ENCODE measurements at places on chromosomes 3 and 15.

- no peak for DNase-seq
These were observed 61.3 kb downstream of the RIOX2 start for GRCh38 chr3:97910931-97911351.

GRCh38 chr3:156819842-156820691, 6.1 kb upstream of the LEKR1 start:
- no peak for DNase-seq

DNA sequence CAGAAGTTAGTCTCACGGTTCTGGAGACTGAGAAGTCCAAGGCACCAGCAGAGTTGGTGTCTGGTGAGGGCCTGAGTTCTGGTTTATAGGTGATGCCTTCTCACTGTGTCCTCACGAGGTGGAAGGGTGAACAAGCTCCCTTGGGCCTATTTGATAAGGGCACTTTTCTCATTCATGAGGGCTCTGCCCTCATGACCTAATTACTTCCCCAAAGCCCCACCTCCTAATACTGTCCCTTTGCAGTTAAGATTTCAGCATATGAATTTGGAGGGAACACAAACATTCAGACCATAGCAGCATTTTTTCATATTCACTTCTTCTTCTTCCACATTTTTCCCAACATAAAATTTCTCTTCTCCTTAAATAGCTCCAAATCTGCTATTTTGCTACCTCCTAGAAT, 41.5 kb downstream of the TMEM41A start:
- DNase-seq: no peak

DNA sequence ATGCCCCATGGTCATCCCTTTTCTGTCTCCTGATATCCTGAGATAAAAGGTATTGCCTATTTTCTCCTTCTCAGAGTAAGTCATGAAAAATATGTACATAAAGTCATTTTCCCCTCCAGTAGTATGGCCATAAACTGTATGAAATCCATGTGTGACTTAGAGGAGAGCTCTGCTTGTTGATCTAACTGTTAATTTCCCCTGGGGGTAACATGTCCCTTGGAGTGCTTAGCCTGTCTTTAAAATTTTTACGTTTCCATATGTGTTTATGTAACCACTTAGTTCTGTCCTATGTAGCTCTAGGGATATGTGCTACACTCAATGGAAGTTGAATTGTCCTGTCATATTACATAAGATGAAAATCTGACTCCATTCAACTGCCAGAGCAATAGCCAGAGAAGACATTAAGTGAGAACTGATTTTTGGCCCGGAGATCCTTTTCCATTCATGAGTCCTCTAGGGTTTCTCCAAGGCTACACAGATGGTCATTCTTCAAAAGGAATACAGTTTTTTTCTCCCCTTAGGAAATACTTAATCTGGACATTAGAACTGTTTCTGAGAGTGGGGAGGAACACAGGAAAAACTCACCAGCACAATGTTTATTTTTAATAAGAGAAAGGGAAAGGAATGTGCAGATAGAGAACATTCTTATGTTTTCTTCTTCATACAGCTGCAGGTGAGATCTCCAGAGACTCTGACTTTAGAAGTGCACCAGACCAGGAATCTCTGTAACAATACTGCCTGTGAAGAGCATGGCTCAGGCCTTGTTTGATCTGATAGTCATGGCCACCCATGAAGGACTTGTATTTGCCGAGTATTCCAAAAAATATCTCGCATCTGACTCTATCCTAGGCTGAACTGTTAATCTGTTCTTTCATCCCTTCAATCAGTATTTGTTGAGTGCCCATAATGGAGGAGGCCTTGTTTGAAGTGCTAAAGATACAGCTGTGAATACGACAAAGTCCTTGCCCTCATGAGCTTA, 29.8 kb upstream of the CLRN1 start:
- DNase-seq: no peak

- peak; percentile 30 for DNase-seq
These were observed at the start of gene HESX1 for GRCh38 chr3:57199895-57200297. TSS of gene HESX1 (minus strand) at chr3:57199978. CDS start at chr3:57199918, 60 bp downstream.

DNA sequence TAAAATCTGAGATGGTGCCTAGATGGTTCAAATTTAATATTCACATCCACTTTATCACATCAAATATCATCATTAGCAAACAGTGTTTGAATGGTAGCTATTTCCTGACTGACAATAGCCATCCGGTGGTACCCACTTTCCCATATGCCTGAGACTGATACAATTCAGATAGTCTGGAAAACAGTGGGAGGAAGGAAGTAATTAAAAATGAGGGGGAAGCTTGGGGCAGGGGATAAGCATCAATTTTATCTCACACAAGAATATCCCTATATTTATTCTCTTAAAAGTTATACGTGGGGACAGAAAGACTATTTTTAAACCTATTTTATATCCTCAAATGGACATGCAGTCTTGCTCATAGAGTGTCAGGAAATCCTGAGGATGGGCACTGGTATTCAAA, 122.5 kb upstream of the GAP43 start:
- no peak for DNase-seq

DNA sequence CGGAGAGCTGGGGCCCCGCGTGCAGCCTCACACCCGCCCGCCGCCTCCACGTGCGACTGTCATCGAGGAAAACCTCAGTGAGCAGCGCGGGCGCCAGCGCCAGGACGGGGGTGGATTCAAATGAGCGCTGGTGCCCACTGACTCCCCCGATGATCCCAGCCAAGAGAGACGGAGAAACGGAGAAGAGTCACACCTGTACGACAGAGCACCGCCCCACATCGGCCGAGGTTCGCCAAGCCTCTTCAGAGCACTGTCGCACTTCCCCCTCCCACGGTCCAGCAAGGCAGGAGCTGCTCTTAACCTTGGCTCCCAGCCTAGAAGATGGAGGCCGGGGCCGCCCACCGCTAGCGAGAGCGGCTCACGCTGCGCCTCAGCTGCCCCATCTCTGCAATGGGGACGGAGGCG, 130.9 kb upstream of the IQSEC1 start:
- no peak for DNase-seq

- no peak for DNase-seq
These were observed 75.5 kb downstream of the ZBTB20 start for GRCh38 chr3:115071601-115072000.

GRCh38 chr15:69395460-69395859, 18.7 kb upstream of the KIF23 start:
- no peak for DNase-seq

DNA sequence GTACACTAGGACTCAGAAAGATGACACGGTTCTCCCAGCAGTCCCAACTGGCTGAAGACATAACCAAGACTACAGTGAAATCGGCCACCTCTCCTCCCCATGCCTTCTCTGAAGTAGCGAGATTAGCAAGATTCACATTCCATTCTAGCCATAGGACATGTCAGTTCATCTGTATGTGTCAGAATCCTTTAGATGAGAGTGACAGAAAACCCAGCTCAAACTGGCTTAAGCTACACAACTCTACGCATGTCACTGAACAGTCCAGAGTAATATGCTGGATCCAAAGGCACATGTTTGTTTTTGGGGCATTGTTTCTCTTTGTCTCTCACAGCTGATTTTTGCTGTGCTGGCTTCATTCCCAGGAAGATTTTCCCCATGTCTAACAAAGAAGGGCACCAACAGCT, 75.8 kb downstream of the RARB start:
- DNase-seq: peak; percentile 8

DNA sequence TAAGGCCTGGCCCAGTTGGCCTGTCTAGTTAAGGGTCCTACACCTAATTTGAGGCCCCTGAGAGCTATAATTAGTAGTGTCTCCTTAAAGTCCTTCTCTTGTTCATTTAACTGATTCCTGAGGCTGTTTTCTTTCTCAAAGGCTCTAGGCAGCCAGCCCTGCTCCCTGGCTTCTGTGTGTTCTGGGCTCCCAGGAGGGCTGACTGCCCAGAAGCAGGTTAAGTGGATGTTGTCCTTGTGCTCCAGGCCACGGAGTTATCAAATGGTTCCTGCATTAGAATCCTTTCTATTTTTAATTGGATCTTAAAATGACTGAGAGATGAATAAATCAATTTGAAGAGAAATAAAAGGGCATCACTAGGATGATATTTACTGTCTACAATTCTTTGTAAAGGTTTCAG, 140.0 kb downstream of the SNRK start:
- DNase-seq: no peak

DNA sequence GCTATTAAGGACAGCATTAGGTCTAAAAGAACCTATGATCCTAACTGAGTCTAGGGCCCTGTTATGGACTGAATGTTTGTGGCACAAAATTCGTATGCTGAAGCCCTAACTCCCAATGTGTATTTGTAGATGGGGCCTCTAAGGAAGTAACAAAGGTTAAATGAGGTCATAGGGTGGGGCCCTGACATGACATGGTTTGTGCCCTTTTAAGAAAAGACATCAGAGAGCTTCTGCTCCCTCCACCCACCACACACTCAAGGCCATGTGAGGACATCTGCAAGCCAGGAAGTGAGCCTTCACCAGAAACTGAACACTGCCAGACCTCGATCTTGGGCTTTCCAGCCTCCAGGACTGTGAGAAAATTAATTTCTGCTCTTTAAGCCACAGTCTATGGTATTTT, 49.2 kb downstream of the PHC3 start:
- no peak for DNase-seq

DNA sequence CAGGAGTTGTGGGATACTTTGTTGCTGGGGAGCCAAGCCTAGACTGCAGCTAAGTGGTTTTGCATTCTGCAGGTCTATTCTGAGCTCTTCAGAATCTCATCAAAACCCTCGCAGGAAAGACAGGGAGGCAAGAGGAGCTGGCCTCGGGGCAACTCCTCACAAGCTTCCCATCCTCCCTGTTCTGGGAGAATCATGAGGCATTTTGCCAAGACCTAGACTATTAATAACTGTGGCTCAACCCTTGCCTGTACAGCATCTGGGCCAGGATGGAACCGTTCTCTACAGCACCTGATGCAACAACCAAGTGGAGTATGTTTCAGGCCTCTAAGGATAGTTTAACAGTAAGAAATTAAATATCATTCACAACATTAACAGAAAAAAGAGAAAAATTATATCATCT, 20.2 kb upstream of the SLC6A20 start:
- DNase-seq: no peak

DNA sequence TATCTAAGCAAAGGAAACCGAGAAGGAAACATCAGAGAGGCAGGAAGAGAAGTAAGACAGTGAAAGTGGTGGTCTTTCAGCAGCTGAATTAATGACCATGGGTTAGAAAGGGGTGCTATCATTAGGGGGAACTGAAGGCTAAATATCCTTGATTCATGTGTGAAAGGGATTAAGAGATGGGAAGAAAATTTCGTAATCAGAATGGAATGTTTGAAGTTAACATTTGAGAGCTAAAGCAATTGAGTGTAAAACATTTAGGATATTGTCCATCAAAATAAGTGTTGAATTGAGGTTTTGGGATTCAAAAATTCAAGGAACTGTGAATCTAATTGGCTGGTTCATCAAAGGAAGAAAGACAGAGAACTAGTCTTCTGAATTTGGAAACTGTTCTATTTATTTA, 4.1 kb upstream of the ECT2 start:
- DNase-seq: no peak

- DNase-seq: no peak
These were observed 35.2 kb downstream of the ARMC8 start for GRCh38 chr3:138222131-138222941.

DNA sequence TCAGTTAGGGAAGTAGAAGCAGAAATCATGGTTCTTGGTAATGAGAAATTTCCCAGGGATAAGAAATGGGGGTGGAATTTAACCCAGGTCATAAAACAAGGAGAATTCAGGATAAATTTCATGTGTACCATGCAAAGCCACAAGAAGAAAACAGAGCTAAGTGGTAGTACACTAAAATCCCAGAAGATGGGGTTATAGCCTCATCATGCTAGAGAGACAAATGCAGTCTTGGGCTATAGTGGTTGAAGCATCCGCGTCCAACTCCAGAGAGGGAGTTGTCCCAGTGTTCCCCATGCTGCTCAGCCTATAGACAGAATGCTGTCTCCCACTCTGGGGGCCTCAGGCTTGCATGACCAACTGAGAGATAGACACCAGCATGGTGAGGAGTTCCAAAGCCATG, 36.2 kb upstream of the CLRN1 start:
- no peak for DNase-seq

DNA sequence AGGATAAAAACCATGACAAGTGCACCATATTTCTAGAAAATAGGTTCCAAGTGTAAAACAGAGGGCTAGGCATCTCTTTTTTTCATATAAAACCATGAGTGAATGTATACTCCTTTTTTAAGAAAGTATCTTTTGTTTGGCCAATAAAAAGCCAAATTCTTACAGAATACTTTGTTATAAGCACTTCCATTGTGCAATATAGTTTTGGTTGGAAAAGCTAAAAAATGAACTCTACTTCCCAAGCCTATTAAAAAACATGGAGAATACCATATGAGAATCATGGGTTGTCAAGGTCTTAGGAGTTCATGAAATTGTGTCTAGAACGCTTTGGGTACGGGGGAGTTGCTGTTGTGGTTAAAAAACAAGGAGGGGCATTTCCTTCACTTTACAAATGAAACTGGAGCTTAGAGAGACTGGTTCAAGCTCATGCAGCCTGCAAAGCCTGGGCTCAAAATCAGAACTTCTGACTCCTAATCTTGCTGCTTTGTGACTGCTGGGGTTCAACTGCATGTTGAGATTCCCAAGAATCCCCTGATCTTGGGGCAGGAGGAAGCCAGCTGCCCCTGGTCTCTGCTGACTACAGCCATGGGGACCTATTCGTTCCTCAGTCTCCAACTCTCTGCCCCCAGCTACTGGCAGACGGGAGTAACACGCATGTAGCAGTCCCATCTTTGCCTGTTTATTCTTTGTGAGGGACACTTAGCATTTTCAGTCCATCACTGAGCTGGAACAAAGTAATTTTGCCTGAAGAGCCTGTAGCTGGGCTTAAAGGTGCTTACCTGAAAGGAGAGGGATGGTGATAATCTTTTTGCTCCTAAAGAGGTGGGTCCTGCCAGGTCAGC, 229.1 kb downstream of the CHST2 start:
- DNase-seq: no peak

GRCh38 chr3:114743746-114744485, 403.2 kb downstream of the ZBTB20 start:
- DNase-seq: no peak

DNA sequence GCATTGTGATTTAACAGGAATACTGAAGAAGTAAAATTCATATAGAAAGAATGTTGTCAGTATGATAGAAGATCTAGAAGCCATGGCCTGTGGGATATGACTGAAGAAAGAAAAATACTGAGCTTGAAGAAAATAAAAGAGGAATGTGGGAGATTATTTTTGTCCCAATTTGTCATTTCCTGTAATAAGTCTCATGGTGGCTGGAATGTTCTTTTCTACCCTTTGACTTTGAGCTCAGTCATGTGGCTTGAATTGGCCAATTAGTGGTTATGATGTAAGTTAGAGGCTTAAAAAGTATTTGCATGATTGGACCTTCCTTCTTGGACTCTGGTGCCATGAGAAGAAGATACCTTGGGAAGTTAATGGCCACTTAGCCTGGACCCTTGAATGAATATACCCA, 14.1 kb downstream of the APH1B start:
- no peak for DNase-seq

- peak; percentile 39 for DNase-seq
These were observed 13.7 kb downstream of the CTDSPL2 start for GRCh38 chr15:44441095-44441501.

DNA sequence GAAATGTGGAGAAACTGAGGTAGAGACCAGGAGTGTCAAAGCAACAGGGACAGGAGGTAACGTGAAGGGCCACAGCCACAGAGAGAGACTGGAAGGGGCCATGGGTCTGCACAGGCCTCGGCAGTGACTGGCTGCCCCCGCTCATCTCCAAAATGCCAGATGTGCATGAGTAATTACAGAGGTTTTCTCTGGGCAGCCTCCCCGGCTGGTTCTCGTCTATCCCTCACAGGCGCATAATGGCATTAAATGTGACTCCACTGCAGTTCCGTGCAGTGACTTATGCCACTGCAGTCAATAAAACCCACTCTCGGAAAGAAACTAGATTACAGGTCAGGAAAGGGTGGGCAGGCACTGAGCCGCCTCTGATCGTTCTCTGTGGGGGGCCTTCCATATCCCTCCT, 74.7 kb downstream of the WDR76 start:
- no peak for DNase-seq

- DNase-seq: no peak
These were observed 64.2 kb downstream of the ABTB1 start for GRCh38 chr3:127736801-127737539.

All from HAP-1 (cell line).